ENCODE measurements at places on chromosomes 1 and 21.
A peak's percentile ranks its signal among the peaks of the same experiment; 100 is the strongest.

DNA sequence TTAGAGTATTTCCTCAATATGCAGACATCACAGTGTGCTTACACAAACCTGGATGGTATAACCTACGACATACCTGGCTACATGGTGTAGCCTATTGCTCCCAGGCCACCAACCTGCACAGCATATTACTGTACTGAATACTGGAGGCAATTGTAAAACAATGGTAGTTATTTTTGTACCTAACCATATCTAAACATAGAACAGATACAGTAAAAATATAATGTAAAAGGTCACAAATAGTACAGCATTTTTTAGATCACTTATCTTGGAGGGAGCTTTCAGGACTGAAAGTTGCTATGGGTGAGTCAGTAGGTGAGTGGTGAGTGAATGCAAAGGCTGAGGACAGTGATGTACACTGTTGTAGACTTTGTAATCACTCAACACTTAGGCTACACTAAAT lies 492.3 kb downstream of the MRPL39 start:
- DNase-seq = no peak

GRCh38 chr1:67552336-67552759 lies 122.1 kb upstream of the SERBP1 start:
- DNase-seq = no peak

GRCh38 chr1:76501586-76502219 lies 365.6 kb upstream of the ST6GALNAC5 start:
- DNase-seq = no peak

- peak; percentile 58 for DNase-seq
These were observed 43.2 kb downstream of the ELK4 start for GRCh38 chr1:205588636-205589035.

DNA sequence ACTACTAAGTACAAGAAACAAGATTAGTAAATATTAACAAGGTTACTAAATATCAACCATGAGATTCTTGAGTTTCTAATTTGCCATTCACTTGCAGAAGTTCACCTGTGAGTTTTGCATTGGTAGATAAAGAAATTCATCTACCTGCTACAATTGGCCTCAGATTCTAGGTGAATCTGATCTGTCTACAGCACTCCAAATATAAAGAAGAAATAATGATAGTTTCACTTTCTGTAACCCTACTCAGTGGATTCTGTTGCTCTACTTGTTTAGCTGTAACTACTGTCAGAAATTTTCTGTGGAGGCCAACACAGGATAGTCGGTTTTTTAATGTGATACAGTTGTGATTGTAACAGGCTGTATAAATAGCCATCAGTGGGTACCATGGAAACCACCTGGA lies 118.6 kb downstream of the NR5A2 start:
- DNase-seq = no peak

- DNase-seq = no peak
These were observed 36.7 kb downstream of the CRB1 start for GRCh38 chr1:197304638-197305200.

DNA sequence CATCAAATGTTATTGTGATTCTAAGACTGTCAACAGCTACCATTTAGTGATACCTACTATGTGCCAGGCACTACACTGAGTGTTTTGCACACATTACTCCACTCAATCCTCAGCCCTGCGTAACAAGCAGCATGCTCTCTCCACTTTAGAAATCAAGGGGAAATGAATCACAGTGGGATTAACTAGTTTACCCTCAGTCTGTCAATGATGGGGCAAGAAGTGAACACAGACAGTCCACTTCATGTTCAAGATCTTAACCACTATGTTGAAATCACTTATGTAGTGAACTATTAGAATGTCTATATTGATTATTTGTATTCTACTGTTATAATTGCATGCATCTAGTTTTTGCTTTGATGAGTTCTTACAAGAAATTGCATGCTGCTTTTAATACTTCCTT lies 165.3 kb downstream of the LTN1 start:
- no peak for DNase-seq

- no peak for DNase-seq
These were observed 47.4 kb upstream of the MTF2 start for GRCh38 chr1:93031711-93032110.

DNA sequence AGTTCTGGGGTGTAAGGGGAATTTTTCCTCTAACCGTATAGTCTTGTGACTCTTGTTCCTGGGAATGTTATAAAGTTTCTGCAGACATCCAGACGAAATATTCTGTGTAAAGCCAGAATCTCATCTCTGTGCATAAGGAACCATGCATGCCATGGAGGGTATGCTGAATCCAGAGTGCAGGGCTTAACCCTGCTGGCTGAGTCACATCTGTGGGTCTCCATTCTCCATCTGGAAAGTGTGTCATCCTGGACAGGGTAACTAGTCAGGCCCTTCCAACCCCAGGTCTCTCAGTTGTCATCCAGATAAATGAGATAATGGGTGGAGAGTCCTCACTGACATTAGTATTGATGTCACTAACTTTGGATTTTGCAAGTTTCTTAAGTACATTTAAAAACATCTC lies 48.8 kb downstream of the ATP5PO start:
- no peak for DNase-seq

DNA sequence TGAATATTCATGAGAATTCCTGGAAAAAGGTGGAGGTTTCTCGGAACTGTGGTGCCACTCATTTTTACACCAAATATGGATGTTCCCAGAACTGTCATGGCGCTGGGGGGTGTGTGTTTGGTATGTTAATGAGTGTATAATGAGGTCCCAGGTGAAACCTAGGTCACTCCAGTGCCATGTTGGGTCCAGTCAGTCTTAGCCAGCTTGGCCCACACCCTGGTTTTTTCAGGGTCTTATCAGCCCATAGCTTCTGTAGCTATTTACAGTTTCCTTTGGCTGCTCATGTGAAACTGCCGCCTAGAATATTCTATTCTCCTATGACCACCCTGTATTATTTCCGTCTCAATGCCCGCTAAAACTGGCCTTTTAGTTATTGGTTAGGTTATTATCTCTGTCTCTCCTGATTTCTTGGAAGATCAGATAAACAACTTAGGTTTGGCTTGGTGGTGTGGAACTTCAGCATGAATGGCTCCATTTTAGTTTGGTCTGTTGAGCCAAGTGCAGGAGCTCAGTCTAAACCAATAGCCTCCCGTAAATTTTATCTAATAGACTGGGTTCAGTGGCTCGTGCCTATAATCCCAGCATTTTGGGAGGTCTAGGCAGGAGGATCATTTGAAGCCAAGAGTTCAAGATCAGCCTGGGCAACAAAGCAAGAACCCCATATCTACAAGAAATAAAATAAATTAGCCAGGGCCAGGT lies 42.1 kb upstream of the EDARADD start:
- no peak for DNase-seq

- DNase-seq = no peak
These were observed 48.7 kb upstream of the PRELP start for GRCh38 chr1:203426870-203427269.

- DNase-seq = no peak
These were observed 142.5 kb upstream of the HMGB4 start for GRCh38 chr1:33721301-33721815.

GRCh38 chr1:228246216-228246900 lies 38.5 kb downstream of the OBSCN start:
- no peak for DNase-seq

- DNase-seq = peak; percentile 30
These were observed 452.4 kb downstream of the PTPRU start for GRCh38 chr1:29688471-29689365.

GRCh38 chr1:210344706-210345105 lies 16.0 kb downstream of the HHAT start:
- DNase-seq = no peak

GRCh38 chr1:169020684-169021083 lies 85.8 kb upstream of the ATP1B1 start:
- DNase-seq = no peak

DNA sequence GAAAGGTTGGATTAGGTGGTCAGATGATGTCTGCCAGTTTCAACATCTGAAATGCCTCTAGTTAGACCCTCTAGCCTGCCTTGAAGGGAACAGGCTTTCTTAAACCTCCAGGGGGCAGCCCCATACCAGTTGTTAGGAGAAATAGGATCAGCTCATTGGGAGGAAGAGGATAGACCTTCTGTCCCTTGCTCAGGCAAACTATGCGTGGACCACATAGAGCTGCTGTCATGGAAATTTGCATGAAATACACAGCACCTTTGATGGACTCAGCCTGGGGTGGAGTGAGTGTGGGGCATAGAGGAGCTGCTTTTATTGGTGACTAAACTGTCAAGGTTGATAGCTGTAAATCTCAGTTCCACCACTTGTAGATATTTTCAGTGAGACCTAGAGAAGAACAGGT lies 38.4 kb upstream of the SPAG17 start:
- DNase-seq = no peak

GRCh38 chr1:165508291-165508690 lies 35.5 kb upstream of the LRRC52 start:
- no peak for DNase-seq

DNA sequence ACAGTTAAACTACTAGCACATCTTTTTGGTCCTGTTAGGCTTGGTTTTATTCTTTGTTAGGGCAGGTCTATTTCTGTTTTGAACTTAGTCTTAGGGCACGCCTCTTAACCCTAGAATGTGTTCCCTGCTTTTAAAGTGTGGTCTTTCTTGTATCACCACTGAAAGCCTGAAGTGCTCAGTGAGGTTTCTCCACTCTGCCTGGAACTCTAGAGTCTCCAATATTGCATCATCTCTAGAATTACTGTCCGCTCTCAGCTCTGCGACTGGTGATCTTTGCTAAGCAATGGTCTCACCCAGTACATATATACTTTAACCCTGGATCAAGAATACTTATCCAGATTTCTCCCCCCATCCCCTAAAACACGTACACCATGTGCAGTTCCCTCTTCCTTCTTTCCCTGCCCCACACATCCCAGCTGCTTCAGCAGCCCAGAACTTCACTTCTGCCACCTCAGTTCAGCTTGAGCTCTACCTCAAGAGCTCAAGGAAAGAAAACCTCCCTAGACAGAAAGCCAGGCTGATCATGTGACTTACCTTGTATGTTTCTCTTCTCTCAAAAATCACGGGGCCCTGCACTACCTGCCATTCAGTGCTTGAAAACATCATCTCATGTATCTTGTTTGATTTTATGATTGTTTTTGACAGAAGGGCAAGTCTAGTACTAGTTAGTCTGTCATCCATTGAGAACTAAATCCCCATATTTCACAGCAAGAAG lies 59.9 kb downstream of the TENT5C start:
- no peak for DNase-seq

DNA sequence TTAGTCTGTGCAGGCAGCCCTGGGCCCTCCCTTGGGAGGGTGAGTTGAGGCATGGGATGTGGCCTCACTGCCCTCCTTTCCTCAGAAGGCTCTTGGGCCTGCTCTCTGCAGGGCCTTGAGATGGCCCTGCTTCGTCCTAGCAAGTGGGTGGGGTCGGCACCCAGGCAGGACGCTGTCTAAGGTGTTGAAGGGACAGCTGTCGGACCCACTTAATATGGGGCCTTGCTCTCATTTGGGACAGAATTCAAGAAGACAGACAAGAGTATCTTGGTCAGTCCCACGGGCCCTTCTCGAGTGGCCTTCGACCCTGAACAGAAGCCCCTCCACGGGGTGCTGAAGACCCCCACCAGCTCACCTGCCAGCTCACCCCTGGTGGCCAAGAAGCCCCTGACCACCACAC lies 26.0 kb upstream of the PDXK start:
- DNase-seq = no peak

DNA sequence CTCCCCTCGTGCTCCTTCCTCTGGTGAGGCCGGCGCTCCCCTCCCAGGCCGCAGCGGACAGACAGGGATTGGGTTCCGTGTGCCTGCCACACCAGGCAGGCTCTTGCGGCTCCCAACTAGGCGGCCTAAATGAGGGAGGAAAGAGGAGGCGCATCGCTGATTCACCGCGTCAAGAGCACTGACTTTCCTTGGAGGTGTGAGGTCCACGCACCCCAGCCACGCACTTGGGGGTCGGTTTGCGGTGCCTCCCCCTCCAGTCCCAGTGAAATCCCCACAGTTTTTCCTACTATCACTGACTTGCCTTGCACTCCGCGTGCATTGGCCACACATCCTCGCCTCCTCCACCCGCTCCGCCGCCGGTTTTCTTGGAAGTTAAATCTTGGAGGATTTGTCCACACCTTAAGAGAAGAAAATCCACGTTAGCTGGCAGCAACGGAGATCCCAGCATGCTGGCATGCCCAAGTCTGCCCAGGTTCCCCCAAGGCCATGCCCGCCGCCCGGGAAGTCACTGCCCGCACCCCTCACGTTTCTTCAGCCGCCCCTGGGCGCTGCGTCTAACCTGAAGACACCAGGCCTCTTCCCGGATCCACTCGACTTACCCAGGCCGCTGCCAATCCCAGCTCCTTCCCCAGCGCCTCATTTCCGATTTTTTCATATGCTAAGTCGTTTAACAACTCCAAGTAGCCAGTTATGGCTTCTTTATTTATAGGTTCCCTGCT lies 1.1 kb upstream of the FOXD3 start:
- no peak for DNase-seq

DNA sequence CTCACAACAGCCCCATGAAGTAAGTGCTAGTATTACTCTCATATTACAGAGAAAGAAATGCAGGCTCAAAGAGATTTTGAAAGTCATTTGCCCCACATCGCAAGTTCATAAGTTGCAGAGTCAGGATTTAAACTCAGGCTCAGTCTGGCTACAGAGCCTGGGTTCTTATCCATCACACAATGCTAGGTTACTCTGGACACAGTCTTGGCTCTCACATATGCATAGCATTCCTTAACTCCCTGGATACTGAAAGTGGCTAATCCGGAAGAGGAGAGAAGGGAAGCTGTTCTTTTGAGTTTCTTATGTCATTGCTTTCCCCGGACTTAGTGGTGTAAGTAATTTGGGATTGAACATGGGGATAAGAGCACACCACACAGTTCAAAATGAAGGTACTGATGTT lies 357.4 kb upstream of the PLXNA2 start:
- no peak for DNase-seq

DNA sequence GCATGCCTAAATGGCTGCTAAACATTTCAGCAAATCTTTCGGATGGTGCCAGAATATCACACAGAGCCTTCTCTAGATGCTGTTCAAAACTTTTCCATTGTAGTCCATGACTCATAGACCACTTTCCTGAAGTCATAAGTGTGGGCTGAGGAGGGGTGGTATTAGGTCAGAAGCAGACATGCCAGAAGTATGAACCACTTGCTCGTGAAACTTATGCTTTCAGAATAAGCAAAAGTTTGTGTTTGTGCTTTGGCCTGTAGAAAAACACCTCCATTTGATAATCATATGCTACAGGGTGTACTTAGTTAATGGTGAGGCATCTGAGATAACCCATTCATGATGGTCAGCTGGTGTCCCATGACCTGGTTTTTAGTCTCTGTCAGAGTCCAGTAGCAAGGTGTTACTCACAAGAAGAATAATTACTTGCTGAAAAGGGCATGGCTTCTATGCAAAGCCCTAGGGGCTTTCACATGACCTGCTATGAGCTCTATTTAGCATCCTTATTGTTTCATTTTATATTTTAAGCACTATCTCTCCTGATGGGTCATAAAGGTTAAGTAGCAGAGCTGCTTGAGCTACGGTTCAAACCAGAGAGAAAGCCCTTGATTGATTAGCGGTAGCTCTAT lies 183.1 kb upstream of the IVNS1ABP start:
- DNase-seq = no peak

- DNase-seq = no peak
These were observed 4.9 kb downstream of the PTPN7 start for GRCh38 chr1:202155478-202156021.

GRCh38 chr1:54768093-54768492 lies 3.8 kb upstream of the PARS2 start:
- DNase-seq = no peak
